ENCODE measurements at places on chromosomes 6 and 20.

- DNase-seq: peak; percentile 59
Measured at GRCh38 chr20:34998331-34998950, 42.8 kb downstream of the MYH7B start.

GRCh38 chr20:19451923-19452295 is 239.5 kb downstream of the SLC24A3 start:
- DNase-seq: no peak

DNA sequence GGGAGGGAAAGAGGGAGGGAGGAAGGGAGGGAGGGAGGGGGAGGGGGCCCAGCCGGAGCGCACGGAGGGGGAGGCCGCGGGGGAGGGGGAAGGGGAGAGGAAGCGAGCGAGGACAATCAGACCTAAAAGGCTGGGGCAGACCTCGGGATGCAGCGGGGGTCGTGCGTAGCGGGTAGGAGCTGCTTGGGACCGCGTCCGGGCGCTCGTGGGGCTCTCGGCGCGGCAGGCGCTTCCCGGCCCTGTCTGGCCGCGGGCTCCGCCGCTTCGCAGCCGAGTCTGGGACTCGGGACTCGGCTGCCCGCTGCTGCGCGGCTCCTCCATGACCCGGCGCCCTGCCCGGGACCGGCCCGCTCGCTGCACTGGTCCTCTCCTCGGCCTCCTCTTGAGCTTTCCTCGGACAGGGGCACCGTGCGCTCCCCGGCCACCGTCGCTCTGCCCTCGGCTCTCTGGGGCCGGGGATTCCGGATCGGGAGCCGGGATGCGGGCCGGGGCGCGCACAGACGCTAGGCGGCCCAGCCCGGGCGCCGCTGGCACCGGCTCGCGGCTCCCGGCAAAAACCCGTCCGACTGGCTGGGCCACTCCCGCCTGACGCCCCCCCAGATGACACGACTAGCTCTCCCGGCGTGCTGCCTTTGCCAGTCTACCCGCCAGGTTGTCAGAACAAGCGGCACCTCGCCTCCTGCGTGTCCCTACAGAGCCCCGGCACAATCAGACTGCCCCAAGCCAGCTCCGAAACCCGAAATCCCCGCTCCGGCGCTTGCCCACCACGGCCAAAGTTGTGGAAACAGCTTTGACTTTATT is 2.2 kb downstream of the TFAP2A start:
- DNase-seq: peak; percentile 71

- DNase-seq: no peak
Measured at GRCh38 chr20:9514461-9515213, at the start of gene LAMP5. Gene LAMP5 (plus strand): TSS chr20:9514590. CDS start chr20:9514853, 263 bp downstream.

GRCh38 chr6:40386200-40386599 is 201.0 kb downstream of the LRFN2 start:
- no peak for DNase-seq

DNA sequence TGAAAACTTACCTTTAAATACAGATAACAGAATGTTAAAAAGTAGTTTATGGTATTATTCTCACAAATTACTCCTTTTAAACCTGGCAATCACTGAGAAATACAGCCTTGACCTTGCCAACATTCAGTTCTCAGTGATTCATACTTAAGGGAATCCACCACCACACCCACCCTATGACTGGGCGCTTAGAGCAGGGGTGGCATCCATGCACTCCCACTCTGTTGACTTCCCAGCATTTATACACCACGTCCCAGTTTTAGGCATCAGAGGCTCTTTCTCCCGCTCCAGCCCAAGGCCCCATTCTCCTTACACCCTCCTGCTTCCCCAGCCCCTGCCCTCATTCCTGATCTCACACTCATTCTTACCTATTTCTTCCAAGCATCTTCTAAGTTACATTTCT is 16.3 kb downstream of the TRAF3IP2 start:
- no peak for DNase-seq

DNA sequence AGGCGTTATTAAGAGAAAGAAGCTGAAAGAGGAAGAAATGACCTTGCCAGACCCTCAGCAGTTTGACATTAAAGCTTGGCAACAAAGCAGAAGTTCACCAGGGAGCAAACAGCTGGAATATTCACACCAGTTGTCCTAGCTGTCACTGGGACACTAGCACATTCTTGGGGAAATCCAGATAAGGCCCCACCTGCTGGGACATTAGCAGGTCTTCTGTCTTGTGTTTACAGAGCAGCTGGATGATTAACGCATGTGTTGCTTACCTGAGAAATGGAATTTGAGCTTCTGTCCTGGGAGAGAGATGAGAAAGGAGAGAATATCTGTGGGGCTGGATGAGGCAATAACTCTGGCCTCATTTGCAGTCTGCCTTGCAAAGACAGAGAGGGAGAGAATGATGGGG is 137.6 kb upstream of the RIN2 start:
- DNase-seq: no peak

DNA sequence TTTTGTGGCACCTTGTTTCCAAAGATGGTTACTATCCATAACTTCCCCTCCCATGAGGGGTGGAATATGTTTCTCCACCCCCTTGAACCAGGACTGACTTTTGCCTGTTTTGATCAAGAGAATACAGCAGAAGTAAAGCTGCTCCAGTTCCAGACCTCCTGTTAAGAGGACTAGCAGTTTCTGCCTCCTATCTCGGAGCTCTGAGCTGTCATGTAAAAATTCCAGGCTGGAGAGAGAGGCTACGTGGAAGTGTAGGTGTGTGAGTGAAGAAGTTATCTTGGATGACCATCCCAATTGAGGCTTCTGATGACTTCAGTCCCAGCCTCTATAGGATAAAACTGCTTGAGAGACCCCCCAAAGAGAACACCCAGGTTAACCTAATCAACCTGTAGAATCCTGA is 511.7 kb upstream of the IMPG1 start:
- DNase-seq: no peak

DNA sequence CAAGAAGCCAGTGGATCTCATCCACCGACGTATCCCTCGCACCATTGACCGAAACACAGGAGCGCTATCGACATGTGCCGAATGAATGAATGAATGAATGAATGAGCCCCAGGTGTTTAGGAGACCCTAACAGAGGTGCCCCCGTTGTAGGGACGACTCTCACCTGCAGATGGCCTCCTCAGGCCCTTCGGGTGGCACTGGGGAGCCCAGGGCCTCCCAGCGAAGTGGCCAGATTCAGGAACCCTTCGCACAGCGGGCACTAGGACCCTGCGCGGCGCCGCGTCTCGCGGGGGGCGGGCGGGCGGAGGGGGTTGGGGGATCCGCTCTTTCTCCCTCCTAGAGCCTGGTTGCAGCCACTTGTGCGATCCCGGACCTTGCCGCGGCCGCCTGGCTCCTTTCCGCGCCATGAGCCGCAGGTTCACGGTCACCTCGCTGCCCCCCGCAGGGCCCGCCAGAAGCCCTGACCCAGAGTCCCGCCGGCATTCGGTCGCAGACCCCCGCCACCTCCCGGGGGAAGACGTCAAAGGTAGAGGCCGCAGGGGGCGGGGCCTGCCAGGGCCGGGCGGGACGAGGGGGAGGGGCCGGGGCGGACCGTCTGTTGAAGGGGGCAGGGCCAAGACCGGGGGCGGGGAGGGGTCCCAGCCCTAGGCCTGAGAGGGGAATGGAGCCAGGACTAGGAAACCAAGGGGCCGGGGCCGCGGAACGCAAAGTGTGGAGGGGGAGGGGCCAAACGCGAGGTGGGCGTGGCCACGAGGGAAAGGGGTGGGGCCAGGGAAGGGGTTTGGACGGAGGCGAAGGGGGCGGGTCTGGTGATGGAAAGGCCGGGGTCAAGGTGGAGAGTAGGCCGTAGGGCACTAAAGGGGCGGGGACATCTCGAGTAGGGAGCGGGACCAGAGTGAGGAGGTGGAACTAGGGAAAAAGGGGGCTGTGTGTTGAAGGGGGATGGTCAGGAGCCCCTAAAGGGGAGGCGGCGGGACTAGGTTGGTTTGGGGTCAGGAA is 7.4 kb upstream of the SLC12A5 start:
- no peak for DNase-seq

- DNase-seq: no peak
Measured at GRCh38 chr6:506920-507622, 115.5 kb downstream of the IRF4 start.

DNA sequence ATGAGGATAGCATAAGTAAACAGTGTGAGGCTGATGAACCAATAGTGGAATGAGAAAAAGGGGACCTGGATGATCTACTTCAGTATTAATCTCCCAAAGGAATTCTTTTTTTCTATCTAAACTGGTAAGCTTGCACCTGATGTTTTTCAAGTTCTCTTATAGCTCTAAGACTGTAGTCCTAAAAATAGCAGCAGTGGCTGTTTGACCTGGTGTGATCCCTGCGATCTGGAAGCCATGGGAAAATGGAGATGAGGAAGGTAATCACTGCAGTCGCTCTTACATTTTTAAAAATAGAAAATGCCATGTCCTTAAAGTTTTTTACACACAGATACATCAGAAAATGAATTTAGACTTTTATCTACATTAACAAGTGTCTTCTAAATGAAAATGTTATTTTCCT is 926.4 kb upstream of the SLC35B3 start:
- no peak for DNase-seq

DNA sequence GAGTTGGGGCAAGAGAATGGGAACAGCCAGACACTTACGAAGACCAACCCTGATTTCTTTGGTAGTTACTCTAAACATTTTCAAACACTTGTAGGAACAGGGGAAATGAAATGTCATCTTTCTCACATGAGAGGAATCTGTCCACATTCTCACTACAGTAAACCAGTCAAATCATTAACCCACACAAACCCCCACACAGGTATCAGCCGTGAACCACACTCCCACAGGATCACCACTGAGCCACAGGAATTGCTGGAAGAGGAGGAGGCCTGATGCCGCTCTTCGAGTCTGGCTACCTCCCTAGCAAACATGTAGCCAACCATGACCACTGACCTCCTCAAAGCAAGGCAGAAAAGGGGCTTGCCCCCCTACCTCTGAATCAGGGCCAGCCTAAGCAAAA is 6.9 kb upstream of the RSPO3 start:
- no peak for DNase-seq

DNA sequence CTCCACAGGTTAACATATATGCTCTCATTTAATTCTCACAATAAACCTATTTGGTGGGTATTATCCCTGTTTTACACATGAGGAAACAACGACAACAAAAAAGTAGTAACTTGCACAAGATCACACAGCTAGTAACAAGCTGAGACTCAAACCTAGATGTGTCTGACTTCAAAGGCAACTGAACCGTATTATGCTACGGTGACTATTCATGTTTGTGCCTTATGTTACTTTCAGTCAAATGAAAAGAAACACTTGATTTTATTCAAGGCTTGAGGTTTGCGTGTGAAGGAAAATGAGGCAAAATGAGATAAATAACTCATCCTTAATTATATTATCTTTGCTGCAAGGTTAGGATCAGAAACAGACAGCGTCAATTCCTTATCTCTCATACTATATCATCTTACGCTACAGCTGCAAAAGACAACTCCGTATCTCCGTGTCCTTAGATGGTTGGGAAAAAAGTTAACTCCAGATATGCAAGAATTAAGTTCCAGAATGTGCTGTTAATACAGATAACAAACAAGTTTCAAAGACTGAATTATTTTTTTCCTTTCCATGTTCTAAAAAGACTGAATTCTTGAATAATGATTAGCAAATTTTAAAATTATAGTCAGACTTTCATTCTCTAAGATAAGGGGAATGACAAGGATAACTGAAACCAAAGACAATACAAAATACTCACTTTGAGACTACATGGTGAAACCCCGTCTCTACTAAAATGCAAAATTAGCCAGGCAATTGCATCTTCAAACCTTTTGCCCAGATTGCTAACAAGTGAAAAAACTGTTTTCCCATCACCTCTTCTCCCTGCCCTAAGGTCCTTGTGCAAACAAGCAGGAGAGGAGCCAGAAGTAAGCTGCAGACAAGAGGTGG is 27.8 kb downstream of the STAU1 start:
- DNase-seq: no peak

DNA sequence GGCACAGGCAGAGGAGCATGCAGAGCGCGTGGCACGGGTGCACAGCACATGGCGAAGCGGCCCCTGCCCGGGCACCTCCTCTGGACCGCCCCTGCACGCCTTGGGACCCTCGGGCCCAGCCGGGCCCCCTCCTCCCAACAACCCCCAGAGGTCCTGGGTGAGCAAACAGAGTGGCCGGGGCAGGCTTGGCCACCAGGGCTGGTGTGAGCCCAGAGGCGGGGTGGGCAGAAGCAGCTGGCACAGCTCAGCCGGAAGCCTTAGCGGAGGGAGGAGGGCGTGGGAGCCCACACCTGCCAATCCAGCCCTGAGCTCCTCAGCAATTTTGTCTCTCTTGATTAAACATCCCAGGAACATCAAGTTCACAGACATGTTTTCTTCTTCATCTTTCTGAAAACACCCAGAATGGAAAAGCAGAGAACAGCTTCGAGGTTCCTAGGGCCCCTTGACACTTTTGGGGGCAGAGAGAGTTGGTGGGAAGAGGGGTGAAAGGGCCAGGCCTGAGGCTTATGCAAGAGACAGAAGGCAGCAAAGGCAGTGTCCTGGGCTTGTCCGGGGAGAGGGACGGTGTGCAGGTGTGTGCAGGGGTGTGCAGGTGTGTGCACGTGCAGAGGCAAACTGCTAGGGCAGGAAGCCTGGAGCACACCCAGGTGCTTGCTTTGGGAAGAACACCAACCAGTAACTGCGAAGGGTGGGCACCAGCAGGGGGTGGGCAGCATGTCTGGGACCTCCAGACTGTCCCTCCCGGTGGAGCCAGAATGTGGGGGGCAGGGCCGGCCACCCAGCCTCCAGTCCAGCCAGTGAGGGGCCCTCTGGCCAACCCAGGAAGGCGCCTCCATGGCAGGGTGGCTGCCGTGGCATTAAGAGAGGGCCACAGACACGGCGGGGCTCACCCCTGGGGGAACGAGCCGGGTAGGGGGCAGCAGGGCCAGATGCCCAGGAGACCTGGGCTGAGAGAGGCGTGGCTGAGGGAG is 4.8 kb downstream of the HRH3 start:
- no peak for DNase-seq

DNA sequence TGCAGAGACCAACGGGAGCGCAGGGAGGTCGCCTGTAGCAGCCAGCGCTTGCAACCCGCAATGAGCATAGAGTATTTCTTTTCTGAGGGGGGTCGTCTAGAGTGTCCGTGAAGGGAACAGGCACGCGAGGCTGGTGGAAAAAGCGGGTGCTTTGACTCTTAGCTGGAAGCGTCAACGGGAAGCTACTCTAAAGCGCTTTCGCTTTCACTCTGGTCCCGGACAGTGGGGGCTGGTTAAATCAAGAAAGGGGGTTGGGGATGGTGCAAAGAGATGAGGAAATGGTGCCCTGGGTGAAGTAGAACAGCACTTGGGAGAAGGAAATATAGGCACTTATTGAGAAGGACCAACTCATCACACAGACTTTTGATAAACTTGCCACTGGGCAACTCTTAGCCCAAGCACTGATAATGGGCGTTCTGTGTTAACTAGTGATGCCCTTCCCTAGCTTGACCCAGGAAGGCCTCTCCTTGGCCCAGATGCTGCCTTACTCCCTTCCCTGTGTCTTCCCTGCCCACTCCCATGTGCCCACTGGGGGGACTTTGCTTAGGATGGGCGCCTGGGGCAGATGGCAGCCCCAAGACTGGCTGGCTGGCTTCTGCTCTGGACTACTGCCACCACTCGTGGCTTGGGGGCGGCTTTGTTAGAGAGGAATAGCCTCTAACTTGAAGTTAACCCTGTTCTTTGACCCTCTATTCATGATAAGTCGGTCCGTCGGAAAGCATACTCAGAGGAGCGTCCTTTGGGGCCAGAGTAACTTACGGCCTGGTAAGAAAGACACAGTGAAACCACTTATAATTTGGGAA is 585 bp downstream of the PSMB9 start:
- peak; percentile 58 for DNase-seq
